ENCODE measurements at places on chromosomes 6 and 20. TPM values are rescaled to one million over a fixed set of nuclear protein-coding genes. Genes with fewer than 3 reads are reported as not detected.
A peak's percentile ranks its signal among the peaks of the same experiment; 100 is the strongest.

GRCh38 chr6:163782436-163783003 is 368.0 kb downstream of the QKI start:
- no peak for DNase-seq

DNA sequence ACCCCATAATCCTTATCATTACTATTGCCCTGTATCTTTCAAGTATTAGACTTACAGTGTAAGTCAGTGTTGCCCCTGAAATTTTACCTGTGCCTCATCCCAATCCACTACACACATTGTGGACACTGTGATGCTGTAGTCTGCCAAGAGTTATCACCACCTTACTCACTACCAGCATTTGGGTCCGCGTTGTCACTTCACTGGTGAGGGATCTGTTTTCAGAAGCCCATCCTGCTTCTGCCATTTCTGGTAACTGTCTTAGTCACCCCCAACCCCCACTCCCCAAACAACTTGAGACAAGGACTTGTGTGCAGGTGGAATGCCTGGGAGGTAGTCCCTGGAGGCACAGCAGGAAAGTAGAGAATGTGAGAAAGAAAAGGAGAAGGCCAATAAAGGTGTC is 6.0 kb upstream of the RAB44 start:
- DNase-seq = no peak

- DNase-seq = no peak
Observed at GRCh38 chr6:168309183-168309582, 10.4 kb downstream of the DACT2 start.

DNA sequence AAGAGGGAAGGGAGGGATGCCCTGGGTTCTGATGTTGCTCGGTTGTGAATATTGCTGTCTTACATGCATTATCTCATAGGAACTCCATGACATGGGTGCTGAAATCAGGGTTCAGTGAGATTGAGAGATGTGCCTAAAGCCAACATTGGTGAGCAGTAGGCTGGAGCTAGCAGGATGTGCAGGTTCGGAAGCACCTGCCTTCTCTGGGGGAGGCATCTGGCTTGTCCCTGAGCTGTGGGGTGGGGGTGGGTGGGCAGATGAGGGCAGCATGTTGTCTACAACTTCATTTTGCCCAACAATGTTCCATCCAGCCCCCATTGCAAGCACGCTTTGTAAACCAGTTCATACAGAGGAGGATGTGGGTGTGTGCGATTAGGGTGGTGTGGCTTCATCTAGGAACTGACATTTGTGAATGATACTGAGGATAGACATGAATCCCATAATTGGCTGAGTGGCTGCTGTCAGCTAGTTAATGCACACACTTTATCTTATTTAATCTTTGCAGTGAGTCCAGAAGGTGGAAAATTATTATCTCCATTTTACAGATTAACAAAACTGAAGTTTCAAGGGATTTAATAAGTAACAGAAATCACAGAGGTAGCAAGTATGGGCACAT is 119.4 kb downstream of the SYNDIG1 start:
- DNase-seq = no peak

Gene NFKBIL1
- total RNA-seq = 38.9 TPM

Gene DCBLD1
- total RNA-seq = 64.8 TPM

DNA sequence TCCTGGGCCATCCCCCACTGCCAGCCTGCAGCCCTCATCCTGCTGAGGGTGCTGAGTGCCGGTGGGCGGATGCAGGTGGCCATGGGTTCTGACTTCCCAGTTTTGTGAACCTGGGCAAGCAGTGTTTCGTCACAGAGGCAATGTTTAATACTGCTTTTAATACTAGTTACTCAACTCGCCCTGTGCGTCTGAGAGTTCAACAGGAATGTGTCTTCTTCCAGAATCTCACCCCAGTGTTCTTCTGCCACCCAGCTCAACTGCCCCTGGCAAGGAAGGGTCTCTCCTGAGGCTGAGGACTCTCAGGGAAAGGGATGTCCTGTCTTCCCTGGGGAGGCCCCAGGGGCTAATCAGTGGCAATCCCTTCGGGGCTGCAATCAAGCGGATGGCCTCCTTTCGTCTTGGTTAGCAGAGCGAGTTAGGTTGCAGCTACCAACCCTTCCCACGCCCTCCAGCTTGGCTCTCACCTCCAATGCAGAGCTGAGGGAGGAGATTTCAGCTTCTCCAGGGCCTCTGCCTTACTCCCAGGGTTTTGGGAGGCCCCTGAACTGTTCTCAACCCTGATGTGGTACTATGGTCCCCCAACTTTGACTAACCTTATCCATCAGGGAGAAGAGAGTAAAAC is 2.0 kb downstream of the KCNK16 start:
- no peak for DNase-seq

DNA sequence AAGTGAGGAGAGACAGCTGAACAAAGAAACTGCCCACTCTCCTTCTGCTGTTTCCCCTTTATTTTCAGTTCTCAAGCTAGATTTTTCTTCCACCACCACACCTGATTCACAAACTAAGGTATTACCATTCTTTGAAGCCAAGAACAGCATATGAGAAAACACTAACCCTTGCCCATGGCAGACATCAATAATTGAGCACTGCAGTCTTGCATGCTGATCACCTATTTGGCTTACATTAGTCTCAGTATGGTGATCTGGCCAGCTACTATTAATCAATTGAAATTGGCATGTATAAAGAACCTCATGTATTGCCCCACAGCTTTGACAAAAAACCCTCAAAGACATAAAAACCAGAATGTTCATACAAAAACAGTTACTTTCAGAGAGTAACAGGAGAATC is 166.3 kb downstream of the SAMD5 start:
- DNase-seq = no peak

- no peak for DNase-seq
Observed at GRCh38 chr20:47127546-47127945, 229.0 kb downstream of the ZMYND8 start.

DNA sequence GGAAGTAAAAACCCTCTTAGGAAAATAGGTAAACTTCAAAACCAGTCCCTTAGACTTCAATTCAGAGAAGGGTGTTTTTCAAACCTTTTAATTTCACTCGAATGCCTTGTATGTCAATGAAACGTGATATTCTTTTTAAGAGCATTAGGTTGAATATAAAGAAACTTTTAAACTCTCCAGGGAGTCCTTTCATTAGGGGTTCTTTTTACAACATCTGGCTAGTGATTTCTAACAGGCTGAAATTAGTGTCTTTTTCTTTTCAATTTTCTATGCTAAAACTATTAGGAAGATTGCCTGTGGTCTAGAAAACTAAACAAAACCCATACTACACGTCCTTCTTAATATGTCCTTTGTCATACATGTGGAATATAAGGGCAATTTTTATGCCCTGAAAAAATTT is 569.7 kb upstream of the CITED2 start:
- DNase-seq = no peak

Gene SNX21
- 15.5 TPM for total RNA-seq

GRCh38 chr20:23190557-23190956 is 104.4 kb upstream of the CD93 start:
- no peak for DNase-seq

DNA sequence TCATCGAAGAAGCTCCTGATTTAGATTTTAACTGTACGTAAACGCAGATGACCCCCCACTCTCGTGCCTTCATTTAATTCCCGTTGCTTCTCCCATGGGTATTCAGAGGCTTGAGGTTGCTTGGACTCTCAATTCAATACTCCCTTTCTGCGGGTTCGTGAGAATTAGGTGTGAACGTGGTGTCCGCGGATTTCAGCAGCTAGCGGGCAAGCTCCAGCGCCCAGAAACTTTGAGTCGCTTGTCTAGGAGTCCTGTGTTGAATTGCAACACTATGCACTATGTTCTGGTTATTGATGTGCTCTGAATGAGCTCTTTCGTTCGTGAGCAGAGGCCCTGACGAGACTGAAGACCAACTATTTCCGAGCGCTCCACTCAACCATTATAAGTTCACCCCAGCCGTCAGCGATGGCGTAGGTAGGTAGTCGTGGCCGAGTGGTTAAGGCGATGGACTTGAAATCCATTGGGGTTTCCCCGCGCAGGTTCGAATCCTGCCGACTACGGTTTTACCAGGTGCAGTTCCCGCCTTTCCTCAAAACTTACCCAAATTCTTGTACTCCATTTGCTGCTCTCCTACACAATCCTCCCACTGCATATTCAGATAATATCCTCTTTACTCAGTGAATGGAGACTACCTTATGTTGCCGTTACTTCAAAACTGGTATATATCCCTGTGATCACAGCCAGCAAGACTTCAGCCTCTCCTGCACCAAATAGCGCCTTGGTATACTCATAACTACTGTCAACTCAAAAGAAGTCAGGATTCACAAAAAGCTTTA is 72.6 kb upstream of the ZNF184 start:
- DNase-seq = peak; percentile 84

- no peak for DNase-seq
Observed at GRCh38 chr6:27851440-27851839, 60.8 kb downstream of the OR2B2 start.

Gene SIRPD
- total RNA-seq = not detected

GRCh38 chr6:122790423-122791309 is 1.6 kb downstream of the SMPDL3A start:
- DNase-seq = peak; percentile 24

DNA sequence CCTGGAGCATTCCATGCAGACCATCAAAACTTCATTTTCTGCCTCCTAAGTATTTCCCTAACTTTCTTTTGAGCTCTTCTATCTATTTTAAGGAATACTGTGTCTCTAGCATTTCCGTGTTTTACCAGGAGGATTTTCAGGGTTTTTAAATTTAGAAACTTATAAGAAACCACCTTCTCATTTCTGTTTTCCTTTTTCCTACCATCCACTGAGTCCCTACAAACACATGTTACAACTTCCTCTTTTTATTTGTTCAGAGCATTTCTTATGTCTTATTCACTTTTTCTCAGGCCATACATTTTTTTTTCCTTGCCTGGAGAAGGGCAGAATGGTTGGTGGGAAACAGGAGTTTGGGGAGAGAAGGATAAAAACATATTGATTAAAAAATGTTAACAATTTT is 130.0 kb upstream of the BMP5 start:
- no peak for DNase-seq

DNA sequence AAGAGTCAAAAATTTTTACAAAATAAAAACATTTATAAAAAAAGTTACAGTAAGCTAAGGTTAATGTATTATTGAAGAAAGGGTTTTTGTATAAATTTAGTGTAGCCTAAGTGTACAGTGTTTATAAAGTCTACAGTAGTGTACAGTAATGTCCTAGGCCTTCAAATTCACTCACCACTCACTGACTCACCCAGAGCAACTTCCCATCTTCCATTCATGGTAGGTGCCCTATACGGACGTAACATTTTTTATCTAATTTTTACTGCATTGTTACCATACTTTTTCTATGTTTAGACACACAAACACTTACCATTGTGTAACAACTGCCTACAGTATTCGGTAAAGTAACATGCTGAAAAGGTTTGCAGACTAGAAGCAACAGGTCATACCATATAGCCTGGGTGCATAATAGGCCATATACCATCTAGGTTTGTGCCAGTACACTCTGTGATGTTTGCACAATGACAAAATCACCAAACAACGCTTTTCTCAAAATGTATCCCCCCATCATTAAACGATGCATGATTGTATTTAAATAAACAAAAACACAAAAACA is 6.0 kb downstream of the MTFR2 start:
- no peak for DNase-seq

- no peak for DNase-seq
Observed at GRCh38 chr20:641516-641875, 11.5 kb downstream of the SRXN1 start.

DNA sequence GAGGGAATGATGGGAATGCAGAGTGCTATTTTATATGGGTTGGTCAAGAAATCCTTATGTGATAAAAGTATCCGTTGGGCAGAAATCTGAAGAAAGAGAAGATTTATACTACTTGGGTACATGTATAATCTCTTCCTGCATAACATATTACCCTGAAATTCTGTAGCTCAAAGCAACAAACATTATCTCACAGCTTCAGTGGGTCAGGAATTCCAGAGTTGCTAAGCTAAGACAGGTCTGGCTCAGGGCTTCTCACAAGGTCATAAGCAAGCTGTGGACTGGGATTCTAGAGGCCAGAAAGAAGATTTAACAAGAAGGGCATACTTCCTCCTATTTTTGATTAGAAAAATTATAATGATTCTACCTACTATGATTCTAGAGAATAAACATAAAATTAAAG is 172.5 kb upstream of the THEMIS start:
- no peak for DNase-seq

- no peak for DNase-seq
Observed at GRCh38 chr6:25350573-25350972, 71.4 kb downstream of the CARMIL1 start.

- DNase-seq = no peak
Observed at GRCh38 chr6:88547768-88548167, 381.6 kb upstream of the CNR1 start.

Gene INSM1
- total RNA-seq = not detected

Gene ELOVL4
- 6.1 TPM for total RNA-seq

DNA sequence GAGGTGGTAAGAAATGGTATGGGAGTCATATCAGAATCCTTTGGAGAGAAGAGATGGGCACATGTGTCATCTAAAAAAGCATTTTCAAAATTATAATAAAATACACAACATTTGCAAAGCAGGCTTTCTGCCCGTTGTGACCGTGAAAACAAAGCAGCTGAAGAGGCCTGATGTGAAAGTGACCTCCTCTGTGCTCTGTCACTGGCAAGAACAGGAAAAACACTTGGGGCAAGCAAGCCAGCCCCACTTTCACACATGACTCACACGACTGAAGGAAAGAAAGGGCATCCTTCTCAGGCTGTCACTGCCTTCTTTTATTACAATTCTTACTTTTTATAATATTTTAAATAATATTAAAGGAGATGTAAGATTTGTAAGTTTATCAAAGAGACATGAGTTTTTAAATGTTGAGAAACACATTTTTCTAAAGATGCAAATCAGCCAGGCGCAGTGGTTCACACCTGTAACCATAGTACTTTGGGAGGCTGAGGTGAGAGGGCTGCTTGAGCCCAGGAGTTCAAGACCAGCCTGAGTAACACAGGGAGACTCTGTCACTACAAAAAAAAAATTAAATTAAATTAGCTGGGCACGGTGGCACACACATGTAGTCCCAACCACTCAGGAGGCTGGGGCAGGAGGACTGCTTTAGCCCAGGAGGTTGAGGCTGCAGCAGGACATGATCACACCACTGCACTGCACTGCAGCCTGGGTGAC is 143.7 kb downstream of the BTBD9 start:
- DNase-seq = no peak

GRCh38 chr6:133985970-133986369 is 32.9 kb downstream of the TBPL1 start:
- no peak for DNase-seq

GRCh38 chr6:53728570-53729194 is 63.1 kb upstream of the KLHL31 start:
- DNase-seq = peak; percentile 38

Gene IRAK1BP1
- total RNA-seq = 3.2 TPM

- peak; percentile 30 for DNase-seq
Observed at GRCh38 chr6:20919677-20920385, 385.6 kb downstream of the CDKAL1 start.

GRCh38 chr6:47832386-47833100 is 50.7 kb downstream of the OPN5 start:
- no peak for DNase-seq

Gene OR2H2
- not detected for total RNA-seq

GRCh38 chr6:149403534-149403933 is 3.5 kb downstream of the SUMO4 start:
- DNase-seq = peak; percentile 82

Gene PPIL6
- 9.3 TPM for total RNA-seq

- DNase-seq = peak; percentile 44
Observed at GRCh38 chr6:115838763-115839401, 221.8 kb downstream of the FRK start.

All from bronchial epithelial cell (primary cell).